CD4-positive, alpha-beta T cell treated with Interleukin-10 for 1 hour (primary cell): ENCODE measurements at places on chromosomes 4 and X.

DNA sequence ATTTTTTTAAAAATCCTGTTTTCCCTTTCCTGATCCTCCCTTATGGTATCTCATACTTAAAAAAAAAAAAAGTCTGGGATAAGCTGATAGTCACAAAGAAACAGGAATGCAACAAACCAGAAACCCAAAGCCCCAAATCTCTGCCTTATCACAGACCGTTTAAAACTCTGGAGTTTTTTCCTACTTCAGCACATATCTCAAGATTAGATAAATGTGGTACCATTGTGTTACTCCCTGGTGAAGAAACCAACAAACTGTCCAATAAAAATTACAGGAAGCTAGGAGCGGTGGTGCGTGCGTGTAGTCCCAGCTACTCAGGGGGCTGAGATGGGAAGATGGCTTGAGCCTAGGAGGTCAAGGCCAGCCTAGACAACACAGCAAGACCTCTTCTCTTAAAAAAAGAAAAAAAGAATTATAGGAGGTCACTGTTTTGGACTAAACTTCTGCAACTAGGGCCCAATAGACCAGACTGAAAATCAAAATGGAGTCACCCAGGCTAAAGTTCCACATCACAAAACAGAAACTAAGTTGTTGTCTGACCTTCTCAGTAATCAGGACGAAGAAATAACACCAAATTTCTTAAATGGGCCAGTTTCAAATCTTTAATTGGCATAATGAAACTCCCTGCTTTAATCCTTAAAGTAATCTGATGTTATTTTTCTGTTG, 51.9 kb downstream of the RBM47 start:
- no peak for DNase-seq

GRCh38 chr4:845836-846251, 19.9 kb upstream of the CPLX1 start:
- DNase-seq, result no peak

GRCh38 chrX:115494161-115494560, 66.8 kb upstream of the PLS3 start:
- no peak for DNase-seq

DNA sequence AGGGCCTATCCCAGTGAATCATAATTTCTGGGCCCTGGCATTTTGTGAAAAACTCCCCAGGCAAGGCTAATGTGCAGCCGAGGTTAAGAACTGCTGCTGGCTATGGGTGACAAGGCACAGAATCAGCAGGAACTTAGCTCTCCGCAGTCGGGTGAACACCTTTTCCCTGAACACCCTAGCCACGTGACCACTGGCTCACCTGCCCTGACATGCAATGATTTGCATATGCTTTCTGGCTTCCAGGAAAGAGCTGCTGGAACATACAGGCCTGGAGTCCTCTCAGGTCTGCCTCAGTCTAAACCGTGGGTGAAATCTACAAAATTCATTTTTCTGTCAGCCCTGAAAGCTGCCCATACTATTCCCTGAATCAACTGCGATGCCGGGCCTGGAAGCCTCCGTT, 56.6 kb downstream of the ZNF827 start:
- DNase-seq, result no peak

GRCh38 chr4:86531440-86531839, 62.7 kb upstream of the PTPN13 start:
- no peak for DNase-seq

GRCh38 chrX:140132937-140133336, 167.6 kb upstream of the CXorf66 start:
- DNase-seq, result no peak

DNA sequence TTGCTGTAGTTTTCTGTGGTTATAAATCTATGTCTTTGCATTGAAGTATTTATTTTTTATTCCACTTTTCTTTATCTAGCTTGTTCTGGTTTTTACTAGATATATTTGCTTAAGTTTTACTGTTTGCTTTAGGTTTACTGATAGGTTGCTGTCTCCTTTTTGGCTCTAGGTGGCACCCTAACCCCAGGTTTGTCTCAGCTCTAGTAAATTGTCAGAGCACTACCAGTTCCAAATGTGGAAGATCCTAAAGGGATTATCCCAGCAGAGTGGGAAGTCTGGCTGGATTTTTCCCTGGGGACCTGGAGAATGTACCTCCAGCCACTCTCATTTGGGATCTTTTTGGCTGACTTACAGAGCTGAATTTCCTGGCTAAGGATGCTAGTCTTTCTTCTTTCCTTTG, 106.1 kb downstream of the PBDC1 start:
- DNase-seq, result peak; percentile 49

DNA sequence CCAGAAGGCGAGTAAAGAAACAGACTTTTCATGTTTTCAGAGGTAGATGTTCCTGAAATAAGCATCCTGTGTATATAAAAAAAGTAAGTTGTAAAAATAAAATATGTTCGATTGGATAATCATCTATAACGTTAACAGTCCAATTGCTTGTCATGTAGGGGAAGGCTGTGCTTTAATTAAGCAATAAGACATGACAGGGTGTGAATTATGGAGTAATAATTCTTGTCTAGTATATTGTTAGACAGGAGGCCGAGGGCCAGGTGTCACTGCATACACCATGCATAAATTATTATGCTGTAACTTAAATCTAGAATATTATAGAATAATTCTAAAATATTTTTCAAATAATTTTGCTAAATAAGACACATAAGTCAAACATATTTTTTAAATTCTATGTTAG, 494.6 kb upstream of the TENM3 start:
- no peak for DNase-seq

DNA sequence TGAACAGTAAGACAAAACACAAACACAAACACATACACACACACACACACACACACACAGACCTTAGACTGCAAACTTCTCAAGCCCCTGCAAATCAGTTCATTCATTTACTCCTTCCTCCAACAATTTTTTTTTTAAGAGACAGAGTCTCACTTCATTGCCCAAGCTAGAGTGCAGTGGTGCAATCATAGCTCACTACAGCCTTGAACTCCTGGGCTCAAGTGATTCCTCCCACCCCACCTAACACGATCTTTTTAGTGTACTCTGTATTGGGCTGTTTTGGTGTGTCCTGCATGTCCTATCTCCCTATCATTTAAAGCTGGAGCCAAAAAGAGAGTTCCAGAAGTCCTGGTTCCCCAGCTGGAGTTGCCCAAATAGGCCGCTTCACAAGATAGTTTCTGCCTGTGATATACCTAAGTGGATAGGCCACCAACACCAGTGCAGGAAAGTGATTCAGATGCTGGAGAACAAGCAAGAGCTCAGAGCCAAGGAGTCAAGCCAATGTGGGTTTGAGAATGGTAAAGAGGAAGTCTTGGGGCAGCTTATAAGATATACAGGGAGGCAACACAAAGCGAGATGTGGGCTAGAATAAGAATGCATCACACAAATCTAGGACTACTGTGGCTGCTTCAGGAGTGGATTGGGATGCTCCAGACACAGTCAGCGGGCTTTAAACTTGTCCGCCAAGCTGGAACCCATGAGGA, 85.4 kb upstream of the RAPGEF2 start:
- no peak for DNase-seq
